Mucosa of descending colon (tissue), 3 donors: ENCODE measurements at places on chromosomes 12 and 14. TPM values are rescaled to one million over a fixed set of nuclear protein-coding genes. Genes with fewer than 3 reads are reported as not detected.

DNA sequence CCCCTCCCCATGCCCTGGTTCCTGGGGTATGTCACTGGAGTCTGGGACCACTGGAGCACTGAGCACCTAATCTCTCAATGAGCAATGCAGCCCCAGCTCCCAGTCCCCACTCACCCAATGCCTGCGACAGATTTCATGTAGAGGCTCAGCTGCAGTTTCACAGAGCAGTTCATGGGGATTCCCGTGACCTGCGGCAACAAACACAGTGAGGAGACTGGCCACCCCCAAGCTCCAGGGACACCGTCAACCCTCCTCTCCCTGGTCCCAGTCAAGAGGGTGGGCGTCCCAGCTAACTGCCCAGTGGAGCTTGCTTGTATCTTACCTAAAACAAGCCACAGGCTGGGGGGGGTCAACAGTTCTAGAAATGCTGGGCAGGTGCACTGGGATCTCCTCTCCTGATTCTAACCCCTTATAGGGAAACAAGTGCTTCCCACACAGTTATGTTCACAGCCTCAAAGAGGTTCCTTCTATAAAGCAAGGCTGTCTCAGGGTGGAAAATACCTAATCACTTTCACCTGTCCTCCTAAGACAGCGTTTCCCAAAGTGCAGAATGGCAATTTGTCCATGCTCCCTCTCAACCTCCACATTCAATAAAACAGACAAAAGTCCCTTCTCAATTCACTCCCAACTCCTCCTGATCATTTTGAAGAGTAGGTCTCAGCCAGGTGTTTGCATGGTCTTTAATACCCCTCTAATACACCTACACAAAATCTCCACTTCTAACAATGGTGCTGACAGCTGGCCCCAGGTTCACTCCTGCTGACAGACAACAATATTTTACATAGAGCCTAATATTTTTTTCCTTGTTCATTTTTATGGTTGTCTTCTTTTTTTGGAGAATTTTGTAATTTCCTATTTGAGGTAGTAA lies 68.3 kb downstream of the SCARB1 start:
- no peak for DNase-seq

GRCh38 chr12:43856972-43857371 lies 21.1 kb downstream of the TMEM117 start:
- no peak for DNase-seq

DNA sequence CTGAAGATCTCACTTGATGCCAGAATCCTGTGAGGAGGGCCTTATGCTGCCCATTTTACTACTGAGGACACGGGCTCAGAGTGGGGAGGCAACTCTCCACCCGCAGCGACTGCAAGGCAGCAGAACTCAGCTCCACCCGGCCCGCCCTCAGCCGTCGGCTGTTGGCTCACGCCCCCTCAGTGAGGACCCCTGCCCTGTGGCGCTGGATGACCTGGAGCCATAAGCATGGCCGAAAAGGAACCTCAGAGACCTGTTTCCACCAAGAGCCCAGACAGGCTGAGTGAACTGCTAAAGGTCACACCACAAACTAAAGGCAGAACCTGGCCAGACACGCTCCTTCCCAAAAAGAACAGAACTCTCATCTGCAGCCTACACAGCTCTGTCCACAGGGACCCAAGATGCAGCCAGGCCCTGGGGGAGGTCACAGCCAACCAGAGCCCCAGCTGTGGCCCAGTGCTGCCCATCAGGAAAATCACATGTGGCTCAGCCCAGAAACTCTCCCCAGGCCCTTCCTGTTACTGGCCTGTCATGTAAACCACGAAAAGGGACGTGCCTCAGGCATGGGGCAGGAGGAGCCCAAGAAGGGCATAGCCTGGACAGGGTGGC lies 32.8 kb downstream of the CCNK start:
- DNase-seq, result no peak

GRCh38 chr14:64704143-64704742 lies at the start of gene PLEKHG3:
Gene PLEKHG3 (plus strand): TSS chr14:64704424. CDS start chr14:64727632, 23,208 bp downstream.
- DNase-seq, result peak; percentile 84

- DNase-seq, result no peak
Measured at GRCh38 chr12:122471324-122472226, 29.2 kb downstream of the ZCCHC8 start.

GRCh38 chr12:101620762-101621133 lies 26.0 kb downstream of the MYBPC1 start:
- no peak for DNase-seq

DNA sequence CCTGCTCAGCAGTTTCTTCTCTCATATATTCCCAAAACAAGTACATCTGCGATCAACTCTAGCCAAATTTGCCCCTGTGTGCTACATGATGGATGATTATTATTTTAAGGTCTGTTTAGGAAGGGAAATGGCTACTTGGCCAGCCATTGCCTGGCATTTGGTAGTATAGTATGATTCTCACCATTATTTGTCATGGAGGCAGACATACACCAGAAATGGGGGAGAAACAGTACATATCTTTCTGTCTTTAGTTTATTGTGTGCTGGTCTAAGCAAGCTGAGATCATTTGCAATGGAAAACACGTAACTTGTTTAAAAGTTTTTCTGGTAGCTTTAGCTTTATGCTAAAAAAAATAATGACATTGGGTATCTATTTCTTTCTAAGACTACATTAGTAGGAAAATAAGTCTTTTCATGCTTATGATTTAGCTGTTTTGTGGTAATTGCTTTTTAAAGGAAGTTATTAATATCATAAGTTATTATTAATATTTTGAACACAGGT lies 45.5 kb downstream of the EID3 start:
- DNase-seq, result no peak

DNA sequence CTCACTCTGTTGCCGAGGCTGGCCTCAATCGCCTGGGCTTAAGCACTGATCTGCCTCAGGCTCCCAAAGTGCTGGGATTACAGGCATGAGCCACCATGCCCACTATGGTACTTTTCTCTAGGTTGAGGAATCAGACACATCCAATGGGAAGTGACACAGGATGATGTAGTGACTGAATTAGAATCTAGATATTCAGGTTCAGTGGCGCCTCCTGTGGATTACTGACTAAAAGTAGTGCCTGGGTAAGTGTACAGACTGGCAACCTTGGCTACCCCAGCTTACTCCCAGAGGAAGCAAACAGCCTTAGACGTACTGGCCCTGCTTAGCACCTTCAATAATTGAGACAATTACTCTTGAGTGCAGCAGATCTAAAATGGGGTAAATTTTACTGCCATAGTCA lies 22.8 kb downstream of the GALNT8 start:
- peak; percentile 67 for DNase-seq

DNA sequence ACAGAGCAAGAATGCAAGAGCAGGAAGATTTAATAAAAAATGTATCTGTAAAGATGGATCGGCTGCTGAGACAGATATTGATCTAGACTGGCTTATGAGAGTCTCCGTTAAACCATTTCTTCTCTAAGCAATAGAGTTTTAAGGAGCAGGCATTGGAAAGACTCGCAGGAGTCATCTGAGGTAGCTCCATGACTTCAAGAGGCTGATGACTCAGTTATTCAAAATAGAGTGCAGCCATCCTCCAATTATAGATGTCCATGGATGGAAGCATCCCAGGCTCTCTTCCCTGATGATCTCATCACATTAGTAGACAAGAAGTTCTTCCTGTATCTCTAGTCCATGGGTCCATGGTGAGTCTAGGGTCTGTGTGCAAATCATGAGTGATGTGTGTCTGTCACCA lies 638.3 kb upstream of the TMEM132C start:
- no peak for DNase-seq

DNA sequence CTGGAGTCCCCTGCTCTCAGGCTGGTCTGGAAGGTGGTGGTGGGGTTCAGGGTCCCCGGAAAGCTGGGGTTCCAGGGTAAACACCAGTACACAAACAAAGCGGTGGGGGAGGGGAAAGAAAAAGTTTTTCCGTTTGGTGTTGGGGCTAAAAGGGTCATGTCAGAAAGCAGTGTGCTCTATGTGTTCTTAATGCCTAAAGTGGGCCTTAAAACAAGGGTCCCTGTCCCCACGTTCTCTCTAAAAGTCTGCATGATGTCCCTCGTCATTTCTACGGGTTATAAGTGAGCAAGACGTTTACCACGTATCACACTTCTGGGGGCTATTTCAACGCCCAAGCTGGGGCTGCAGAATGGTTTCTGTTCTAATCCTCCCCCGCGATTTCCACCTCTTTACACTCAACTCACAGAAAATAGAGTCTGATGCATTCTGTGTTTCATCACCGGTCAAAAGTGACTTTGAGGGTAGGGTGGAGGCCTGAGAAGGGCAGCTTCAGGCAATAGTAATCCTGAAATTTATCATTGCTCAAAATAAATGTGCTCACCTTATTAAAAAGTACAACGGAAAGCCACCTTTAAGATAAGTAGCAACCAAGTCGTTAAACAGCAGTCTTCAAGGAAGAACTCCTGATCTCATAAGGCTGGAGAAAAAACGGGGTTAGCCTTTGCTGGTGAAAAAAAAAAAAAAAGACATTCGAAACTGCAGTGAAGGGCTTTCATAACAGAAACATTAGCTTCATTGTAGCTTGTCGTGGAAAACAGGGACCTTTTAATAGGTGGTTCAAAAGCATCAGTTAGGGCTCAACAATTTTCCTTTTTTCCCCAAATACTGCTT lies 63.9 kb upstream of the PTGR2 start:
- no peak for DNase-seq

- peak; percentile 74 for DNase-seq
Measured at GRCh38 chr14:75981426-75982265, at the start of gene TGFB3. Gene TGFB3 (minus strand): TSS chr14:75981995. CDS start chr14:75980893, 1,102 bp downstream.

The NFKBIA gene
- 134 TPM for total RNA-seq

The TAS2R9 gene
- not detected for total RNA-seq

The WBP11 gene
- 48.3 TPM for total RNA-seq

The HSPB8 gene
- 4.7 TPM for total RNA-seq

The OTOGL gene
- total RNA-seq, result 0.61 TPM

The LTB4R2 gene
- total RNA-seq, result 3.7 TPM

The MIP gene
- not detected for total RNA-seq

The PRPF39 gene
- 25.9 TPM for total RNA-seq
